ENCODE measurements at places on chromosomes 7 and 10.

GRCh38 chr10:121994429-121994941 lies 5.5 kb downstream of the TACC2 start:
- DNase-seq, result no peak

DNA sequence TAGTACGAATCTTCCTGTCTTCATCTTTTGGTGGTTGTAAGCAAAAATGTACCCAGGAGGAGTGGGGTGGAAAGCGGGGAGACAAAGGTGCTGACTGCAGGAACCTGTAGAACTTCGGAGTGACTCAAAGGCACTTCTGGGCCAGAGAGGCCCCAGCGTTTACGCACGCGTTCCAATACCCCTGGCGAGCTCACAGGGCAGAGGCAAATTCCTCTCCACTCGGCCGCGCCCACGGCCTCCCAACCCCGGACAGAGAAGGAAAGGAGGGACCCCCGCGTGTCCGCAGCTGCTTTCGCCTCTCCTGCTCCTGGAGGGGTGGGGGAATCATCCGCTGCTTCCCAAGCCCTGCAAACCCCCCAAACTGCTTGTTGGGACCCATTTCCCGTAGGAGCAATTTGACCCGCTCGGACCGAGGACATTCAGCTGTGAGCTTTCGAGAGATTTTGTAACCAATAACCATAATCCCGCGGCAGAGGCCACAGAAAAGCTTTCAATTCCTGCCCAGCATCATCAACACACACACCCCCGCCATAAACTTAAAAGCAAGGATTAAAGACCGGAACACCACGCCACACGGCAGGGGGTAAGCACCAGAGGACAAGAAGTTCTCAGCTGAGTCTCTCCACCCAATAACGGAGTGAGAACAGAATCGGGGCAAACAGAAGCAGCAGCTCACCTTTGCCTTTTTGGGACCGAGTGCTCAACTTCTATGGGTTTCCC lies 2.3 kb downstream of the IGF2BP3 start:
- DNase-seq, result peak; percentile 75

DNA sequence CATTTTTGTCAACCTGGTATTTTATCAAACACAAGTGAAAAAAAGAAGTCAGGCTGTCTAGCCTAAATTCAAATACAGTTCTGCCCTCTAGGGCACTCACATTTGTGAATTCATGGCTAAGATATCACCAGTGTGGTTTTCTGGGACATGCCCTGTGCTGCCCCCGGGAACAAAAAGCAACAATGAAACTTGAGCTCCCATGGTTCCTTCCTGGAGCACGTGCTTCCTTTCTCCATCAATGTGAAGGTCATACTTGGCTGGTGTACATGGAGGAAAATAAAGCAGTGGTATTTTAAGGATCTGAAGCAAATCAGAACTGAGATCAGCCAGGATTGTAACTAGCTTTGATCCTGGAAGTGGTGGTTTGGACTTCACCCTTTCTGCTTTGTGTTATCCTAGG lies 128.9 kb upstream of the FRMD4A start:
- no peak for DNase-seq

DNA sequence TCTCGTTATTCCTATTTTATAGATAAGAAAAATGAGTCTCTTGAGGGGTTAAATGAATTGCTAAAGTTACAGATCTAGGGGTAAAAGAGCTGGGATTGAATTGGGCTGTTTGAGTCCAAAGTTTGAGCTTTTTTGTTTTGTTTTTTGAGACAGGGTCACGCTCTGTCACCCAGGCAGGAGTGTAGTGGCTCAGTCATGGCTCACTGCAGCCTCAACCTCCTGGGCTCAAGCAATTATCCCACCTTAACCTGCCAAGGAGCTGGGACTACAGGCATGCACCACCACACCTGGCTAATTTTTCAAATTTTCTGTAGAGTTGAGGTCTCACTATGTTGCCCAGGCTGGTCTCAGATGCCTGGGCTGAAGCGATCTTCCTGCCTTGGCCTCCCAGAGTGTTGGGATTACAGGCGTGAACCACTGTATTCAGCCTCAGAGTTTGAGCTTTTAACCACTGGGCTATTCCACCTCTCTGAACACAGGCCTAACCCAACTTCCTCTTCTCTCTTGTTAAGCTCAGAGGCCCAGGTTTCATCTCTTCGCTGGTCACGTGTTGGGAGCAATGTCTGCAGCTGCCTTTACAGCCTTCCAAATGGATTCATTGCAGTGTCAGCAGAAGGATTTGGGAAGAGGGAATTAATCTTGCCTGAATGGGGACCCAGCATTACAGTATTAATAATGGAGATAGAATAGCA lies 8.0 kb downstream of the SUFU start:
- DNase-seq, result no peak

GRCh38 chr7:38699471-38699870 lies 68.3 kb upstream of the AMPH start:
- no peak for DNase-seq

- no peak for DNase-seq
Measured at GRCh38 chr10:14803827-14804226, 29.1 kb upstream of the FAM107B start.

- no peak for DNase-seq
Measured at GRCh38 chr7:20260223-20260622, 43.0 kb upstream of the MACC1 start.

DNA sequence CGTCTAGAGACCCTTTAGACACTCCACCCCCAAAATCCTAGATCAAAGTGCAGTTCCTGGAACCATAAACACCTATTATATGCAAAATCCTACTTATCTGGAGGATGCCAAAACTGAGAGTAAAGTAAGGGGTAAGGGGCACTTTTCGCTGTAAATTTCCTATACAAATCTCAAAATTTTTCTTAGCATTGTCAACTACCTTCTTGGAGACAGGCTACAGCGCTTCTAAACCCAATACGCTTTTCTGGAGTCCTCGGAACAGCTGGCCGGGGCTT lies 10.4 kb downstream of the TWIST1 start:
- no peak for DNase-seq

DNA sequence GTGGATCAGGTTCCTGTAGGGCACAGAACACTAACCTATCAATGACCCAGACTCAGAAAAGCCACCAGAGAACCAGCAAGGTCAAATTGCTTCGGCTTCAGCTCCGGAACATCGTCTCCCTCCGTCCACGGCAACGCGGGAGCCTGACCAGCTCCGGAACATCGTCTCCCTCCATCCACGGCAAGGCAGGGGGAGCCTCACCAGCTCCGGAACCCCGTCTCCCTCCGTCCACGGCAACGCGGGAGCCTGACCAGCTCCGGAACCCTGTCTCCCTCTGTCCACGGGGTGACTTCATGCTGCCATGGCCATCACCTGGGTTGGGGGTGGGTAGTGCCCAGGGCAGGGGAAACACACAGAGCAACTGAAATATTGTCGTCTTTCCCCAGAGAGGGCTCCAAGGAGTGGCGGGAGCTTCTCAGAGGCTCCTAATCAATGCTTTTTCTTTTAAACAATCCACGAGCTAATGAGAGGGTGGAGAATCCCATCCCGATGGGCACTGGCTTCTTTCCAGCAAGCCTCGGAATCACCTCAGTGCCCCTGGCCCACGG lies 403.5 kb downstream of the DNAJB6 start:
- DNase-seq, result no peak

DNA sequence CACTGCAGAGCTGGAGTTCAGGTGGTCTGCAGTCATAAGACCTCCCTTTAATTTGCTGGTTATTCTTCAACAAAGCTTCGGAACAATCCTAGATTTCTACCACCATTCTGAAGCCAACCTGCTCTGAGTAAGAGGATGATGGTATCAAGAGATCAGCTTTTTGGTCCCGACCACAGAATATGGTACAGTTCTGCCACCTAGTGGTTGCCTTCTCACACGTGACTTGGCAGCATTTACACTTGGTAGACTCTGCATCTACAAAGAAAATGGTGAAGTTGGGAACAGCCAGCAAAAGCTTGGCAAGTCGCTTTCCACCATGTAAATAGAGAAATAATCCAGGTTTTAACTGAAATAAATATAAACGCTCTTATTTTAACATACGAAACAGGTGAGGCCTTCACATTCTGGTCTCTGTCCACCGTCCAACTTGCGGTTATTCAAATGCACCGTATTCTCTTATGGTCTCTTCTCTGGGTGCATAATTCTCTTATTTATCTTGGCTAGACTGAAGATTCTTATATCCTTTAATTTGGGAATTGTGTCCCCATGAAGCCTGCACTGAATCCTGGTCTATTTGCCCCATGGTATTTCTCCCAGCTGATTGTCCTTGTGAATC lies 173.9 kb upstream of the GRM3 start:
- peak; percentile 62 for DNase-seq

- DNase-seq, result no peak
Measured at GRCh38 chr10:10149899-10150298, 867.8 kb upstream of the CELF2 start.

DNA sequence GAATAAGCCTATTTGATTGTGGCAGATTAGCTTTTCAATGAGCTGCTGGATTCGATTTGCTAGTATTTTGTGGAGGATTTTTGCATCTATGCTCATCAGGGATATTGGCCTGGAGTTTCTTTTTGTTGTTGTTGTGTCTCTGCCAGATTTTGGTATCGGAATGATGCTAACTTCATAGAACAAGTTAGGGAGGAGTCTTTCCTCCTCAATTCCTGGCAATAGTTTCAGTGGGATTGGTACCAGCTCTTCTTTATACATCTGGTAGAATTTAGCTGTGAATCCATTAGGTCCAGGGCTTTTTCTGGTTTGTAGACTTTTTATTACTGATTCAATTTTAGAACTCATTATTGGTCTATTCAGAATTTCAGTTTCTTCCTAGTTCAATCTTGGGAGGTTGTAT lies 43.4 kb upstream of the KLF14 start:
- DNase-seq, result no peak

DNA sequence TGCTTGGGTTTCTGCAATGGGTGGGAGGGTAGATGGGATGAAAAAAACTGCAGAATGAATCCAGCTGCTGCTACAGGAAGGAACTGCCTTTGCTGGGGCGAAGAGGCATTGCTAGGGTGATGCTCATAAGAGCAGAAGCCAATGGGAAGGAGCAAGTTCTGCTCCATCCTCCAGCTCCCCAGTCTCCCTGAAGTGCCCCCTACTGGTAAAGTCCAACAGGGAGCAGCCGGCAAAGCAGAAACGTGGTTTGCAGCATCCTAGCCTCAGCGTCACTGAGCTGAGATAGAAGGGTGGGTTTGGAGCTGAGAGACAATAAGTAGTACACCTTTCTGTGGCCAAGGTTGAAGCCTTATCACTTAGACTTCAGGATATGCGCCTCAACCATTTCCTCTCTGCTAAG lies 220.5 kb downstream of the CCSER2 start:
- no peak for DNase-seq

DNA sequence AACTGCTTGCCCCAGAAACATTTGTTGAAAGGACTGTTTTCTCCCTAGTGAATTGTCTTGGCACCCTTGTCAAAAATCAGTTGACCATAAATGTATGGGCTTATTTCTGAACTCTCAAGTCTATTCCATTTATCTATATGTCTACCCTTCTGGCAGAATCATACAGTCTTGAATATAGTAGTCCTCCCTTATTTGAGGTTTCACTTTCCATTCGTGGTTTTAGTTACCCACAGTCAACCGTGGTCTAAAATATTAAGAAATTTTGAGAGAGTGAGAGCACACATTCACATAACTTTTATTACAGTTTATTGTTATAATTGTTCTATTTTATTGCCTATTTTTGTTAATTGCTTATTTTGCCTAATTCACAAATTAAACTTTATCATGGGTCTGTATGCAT lies 17.4 kb upstream of the CEP41 start:
- DNase-seq, result no peak

DNA sequence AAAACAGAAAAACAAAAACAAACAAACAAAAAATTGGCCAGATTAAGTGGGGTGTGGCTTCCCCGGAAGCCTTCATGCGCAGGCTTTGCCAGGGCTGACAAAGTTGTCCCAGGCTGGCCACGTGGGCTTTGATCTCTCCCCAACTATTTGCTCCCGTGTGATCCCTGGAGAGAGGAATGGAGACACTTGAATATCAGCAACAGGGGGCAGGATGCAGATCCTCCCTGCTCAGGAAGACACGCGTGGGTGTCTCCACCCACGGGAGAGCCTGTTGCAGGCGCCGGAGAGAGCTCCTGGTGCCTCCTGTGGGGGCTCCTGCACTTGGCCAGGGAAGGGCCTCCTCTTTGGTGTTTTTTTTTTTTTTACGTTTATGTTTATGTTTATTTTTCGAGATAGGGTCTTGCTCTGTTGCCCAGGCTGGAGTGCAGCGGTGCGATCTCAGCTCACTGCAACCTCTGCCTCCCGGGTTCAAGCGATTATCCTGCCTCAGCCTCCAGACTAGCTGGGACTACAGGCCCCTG lies 19.0 kb downstream of the TRIM56 start:
- DNase-seq, result no peak

GRCh38 chr7:40194745-40195144 lies 59.9 kb downstream of the SUGCT start:
- peak; percentile 70 for DNase-seq

- DNase-seq, result no peak
Measured at GRCh38 chr7:142881586-142882337, 3.8 kb downstream of the TRPV6 start.

DNA sequence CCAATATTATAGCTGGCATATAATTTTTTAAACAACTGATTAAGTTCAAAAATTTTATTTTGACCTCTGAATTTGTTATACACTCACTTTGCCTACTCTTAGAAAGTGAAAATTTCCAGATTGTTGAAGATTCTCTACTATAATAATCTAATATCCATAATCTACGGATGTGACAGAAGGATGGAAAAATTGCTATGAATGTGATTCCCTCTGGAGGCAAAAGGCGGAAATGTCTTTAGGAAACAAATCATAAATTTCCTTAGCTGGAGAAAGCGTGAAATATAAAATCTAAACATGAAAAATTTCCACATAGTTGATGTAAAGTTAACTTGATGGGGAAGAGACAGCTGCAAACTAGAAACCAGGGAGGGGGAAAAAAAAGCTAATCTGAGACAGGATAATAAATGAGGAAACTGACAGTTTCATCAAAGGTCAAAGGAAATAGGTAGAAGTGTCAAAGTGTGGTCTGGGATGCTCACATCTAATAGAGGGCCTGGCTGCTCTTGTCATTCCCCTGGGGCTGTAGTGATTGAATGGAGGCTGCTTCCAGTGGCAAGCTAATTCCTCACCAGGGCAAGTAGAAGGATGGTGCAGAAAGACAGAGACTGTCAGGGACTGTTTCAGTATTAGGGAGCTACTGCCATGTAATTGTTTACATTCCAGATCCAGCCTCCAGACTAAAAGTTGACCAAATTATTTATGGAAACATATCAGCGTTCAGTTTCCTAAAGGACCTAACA lies 264.5 kb downstream of the SDHAF3 start:
- DNase-seq, result no peak

DNA sequence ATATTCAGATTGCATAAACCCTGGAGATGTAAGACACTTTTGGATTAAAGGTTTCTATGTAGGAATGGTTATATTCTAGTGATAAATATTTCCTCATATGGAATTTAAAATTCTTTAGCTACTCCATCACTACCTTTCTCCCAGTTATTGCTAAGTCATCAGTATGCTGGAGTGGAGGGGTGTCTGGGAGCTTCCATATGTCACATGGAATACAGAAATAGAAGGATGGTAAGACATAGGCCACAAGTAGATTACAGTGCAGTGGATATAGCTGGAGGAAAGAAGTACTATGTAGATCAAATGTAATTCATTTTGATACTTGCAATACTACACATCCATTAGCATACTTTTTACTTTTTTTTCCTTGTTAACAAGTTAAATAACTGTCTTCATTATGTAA lies 428.4 kb downstream of the ARL4A start:
- peak; percentile 10 for DNase-seq
